ENCODE measurements at places on chromosomes 12 and 14.

GRCh38 chr12:90261283-90261682 lies 552.6 kb upstream of the ATP2B1 start:
- peak; percentile 82 for DNase-seq

GRCh38 chr12:90896821-90897220 lies 58.2 kb downstream of the CCER1 start:
- DNase-seq: no peak

DNA sequence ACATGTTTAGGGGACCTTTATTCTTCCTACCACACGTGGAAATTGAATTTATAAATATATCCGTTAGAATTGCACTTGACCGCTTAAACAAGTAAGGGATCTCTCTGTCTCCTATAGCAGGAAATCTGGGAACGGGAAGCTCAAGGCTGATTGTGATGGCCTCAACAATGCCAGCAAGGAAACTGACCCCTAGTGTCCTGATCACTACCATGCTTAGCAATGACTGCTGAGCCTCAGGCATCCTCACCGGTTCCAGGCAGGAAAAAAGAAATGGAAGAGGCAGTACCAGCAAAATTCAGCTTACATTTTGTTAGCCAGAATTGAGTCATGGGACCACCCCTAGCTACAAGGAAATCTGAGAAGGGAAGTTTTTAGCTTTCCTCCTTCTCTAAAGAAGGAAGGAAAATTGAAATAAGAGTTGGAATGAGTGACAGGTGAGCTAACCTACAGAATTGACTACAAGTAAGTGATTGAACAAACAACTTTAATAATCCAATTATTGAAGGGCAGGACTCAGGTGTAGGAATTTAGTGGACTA lies 43.9 kb upstream of the AMN1 start:
- DNase-seq: no peak

- no peak for DNase-seq
Measured at GRCh38 chr14:61106959-61107641, 126.1 kb downstream of the SLC38A6 start.

DNA sequence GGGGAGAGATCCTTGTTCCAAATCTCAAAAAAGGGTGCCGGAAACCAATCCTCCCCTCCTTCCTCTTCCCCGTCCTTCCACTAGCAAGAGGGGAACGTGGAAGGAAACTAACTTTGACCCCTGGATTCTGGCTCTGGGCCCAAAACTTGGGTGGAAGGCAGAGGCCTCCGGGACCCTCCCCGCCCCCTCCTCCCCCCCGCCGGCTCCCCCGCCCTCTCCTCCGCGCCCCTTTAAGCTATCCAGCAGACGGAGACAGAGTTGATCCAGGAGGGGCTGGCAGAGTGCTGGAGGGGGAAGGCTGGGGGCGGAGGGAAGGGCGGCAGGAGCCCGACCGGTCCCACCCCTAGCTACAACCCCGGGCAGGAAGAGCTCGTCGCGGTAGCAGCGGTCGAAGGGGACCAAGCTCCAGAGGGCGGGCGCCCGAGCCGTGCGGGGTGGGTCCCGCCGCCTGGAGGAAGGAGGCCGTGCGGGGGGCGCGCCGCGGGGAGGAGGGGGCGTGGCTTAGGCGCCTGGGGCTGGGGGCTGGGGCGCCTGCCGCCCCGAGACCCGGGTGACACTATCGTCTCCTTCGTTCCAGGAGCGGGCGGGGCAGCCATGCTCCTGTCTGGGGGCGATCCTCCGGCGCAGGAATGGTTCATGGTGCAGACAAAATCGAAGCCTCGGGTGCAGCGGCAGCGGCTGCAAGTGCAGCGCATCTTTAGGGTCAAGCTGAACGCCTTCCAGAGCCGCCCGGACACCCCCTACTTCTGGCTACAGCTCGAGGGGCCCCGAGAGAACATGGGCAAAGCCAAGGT lies at the start of gene NYNRIN:
NYNRIN (plus strand) TSS at position 351 of the 794 bp plus-strand sequence; CDS start at position 595, 244 bp downstream.
- DNase-seq: peak; percentile 84

- no peak for DNase-seq
Measured at GRCh38 chr12:110073049-110073831, 24.9 kb upstream of the C12orf76 start.

GRCh38 chr14:59570122-59570521 lies 6.5 kb downstream of the CCDC175 start:
- DNase-seq: peak; percentile 93

DNA sequence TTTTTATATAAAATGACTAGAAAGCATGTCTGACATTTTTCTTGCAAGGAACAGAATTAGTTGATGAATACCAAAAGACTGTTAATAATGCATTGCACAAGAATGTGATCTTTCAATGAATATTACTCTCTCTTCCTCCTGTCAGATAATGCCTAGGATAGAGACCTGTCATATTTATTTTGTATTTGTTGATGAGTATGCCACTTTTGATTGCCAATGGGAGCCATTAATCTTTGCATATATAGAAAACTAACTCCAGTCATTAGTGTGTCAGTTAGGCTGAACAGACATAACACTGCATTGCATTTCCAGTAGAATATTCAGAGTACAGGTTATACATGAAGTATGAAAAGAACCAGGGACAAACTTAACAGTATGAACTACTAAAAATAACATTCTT lies 1125.3 kb downstream of the LRFN5 start:
- DNase-seq: no peak

DNA sequence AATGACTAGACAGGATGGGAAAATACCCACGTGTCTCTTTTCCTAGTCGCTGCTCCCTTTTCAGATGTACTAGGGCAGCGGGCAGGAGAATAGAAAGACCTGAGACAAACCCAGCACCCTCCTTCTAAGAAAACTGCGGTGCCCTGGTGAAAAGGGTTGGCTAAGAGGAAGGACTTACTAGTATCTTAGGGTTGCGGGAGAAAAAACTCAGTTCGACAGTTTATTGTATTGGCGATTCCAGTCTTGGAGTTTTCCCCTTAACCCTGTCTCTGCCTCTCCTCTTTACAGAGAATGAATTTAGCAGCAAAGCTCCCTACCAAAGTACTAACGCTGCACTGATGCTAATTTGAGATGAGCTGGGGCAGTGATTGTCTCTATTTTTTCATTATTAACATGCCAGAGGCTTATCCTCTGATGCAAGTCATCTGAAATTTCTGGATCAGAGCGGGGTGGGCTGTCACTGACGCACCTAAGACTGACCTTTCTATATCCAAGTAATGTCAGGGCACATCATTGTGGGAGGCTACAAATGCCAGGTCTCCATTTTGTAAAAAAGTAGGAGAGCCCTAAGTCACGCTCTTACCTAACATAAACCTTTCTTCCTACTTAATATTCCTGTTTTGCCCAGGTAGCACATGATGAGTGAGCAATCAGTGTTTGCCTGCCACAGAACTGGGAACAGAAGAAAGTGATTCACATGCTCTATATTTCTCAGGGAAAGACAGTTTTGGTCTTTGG lies 916 bp upstream of the PAWR start:
- peak; percentile 79 for DNase-seq
